ENCODE measurements at places on chromosomes 3 and 15.

GRCh38 chr3:133455960-133456359 is 56.1 kb downstream of the BFSP2 start:
- no peak for DNase-seq

DNA sequence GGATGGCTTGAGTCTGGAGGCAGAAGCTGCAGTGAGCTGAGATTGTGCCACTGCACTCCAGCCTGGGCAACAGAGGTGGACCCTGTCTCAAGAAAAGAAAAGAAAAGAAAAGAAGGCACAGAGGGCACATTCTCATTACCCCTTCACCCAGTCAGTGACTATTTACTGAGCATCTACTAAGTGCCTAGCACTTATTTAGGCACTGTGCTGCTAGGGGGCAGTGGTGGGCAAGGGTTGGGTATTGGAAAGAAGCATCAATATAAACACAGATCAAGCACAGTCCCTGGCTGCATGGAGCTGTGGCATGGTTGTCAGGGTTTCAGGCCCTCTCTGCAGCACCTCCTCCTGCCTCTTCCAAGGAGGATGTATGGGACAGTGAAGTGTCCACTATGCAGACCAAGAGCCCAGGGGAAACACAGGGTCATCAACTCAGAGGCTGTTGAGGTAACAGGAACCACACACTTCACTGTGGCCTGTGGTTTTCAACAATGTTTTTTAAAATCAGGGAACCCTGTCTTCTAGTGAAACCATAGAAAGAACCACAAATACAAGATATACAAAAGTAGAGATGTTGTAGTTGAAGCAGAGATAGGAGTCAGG is 138.5 kb downstream of the RAB11A start:
- DNase-seq = no peak

- DNase-seq = no peak
Observed at GRCh38 chr15:63971904-63972303, 74.4 kb downstream of the DAPK2 start.

DNA sequence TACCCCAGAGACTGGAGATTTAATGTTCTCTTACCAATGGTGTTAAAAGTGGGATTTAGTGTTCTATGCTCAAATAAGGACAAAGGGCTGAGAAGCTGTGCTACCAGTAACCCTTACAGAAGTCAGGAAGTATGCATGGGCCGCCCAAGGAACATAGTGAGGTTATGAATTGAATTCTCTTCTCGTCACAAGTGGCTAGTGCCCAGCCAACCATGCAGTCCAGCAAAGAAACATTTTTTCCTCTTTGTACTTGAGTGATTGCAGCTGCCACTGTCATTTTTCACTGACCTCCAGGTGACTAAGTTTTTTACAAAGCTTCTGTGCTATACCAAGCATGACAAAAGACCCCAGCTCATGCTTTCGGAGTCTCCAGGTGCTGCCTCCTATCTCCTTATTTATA is 110.6 kb upstream of the DCBLD2 start:
- DNase-seq = peak; percentile 88

DNA sequence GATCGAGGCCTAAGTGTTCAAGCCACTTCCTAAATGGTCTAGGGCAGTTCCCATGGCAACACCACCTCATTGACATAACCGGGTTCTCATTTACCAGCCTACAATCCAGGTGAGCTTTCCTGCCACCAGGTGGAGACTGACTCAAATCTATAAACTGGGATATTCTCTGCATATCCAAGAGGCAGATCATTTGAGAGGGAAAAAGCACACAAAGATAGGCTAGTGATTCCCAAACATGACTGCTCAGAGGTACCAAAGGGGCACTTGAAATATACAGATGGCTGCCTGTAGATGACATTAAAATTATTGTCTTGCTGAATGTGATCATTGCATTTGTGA is 141.3 kb upstream of the PROK2 start:
- DNase-seq = peak; percentile 6

GRCh38 chr3:72312339-72312738 is 527.4 kb upstream of the PROK2 start:
- DNase-seq = no peak

- DNase-seq = no peak
Observed at GRCh38 chr3:179991883-179992282, 44.9 kb downstream of the PEX5L start.

- DNase-seq = peak; percentile 43
Observed at GRCh38 chr15:52019394-52020220, 588 bp downstream of the MAPK6 start.

- no peak for DNase-seq
Observed at GRCh38 chr3:59308001-59308400, 258.2 kb upstream of the CFAP20DC start.

- no peak for DNase-seq
Observed at GRCh38 chr3:140128217-140128616, 193.2 kb downstream of the CLSTN2 start.

GRCh38 chr3:152728231-152728980 is 106.5 kb upstream of the P2RY1 start:
- DNase-seq = no peak

- DNase-seq = no peak
Observed at GRCh38 chr3:58799271-58799670, 132.7 kb upstream of the FAM3D start.

DNA sequence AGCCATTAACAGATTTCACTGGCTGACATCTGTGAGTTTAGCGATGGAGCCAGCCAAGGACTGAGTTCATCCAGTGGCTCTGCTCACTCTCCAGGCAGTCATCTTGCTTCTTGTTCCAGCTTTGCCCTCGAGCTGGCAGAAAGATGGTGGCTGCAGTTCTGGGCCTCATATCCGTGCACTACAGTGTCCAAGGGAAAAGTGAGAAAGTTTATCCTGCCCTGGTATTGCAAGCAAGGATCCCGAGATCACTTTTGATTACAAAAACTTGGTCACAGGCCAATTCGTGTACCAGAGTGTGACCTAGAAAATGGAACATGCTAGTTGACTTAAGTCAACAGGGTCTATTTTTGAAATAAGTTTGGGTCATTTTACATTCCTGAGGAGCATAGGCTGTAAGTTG is 288.0 kb upstream of the CHRM5 start:
- no peak for DNase-seq

- no peak for DNase-seq
Observed at GRCh38 chr15:93141371-93141794, 52.4 kb upstream of the RGMA start.

DNA sequence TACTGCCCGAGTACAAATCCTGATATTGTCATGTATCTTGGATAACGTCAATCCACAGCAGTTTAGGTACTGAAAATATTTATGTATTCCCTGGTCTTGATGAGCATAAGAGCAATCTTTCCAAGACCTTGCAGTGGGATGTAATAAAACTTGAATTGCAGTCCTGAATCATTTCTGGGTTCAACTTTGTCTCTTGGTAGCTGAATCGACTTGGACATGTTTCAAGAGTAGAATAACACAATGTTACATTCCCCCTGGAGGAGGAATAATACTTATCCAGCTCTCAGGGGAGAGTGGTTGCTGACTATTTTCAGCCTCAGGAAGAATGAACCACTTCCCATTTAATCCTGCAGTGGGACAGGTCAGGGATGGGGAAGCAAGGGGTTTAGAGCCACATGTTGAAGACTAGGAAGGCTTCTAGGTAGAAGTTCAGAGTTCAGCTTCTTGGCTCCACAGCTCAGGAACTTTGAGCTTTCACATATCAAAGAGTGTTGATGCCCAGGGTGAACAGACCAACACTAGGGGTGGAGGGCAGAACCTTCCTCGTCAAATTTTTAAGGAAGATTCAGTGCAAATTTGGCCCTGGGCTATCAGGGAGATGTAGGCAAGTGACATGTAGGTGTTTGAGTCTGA is 43.4 kb upstream of the GPD1L start:
- DNase-seq = no peak

DNA sequence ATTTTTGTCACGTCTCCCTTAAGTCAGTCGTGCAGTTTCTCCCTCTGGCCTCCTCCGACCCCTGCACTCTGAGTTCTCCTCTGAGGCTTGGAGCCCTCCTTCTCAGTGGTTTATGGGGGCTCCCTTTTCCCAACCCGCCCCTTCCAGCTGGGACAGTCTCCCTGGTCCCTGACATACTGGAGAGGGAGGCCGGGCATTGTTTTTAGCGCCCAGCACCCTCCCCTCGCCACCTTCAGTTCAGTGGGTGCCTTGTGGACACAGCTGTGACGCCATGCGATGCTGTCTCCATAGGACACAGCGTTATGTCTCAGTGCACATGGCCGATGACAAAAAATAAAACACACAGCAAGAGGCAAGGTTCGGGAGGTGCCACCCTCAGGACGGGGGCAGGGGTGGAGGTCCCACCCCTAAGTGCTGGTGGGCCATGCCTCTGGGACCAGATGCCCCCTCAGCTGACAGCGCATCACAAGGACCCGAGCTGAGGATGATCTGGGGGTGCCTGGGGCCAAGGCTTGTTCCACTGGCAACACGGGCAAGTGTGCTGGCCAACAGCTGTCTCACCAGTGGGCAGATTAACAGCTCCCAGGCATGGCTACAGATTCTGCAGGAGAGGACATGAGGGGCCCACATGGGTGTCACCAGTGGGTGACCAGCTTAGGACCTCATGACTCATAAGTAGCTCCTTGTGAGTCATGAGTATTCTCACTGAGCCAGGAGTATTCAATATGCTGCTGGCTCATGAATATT is 81.6 kb downstream of the PLXNA1 start:
- DNase-seq = no peak

GRCh38 chr3:179063945-179064560 is 7.6 kb downstream of the ZMAT3 start:
- no peak for DNase-seq

GRCh38 chr3:171944118-171945016 is 95.0 kb upstream of the FNDC3B start:
- peak; percentile 60 for DNase-seq

- DNase-seq = no peak
Observed at GRCh38 chr3:51802106-51802703, 23.2 kb upstream of the IQCF6 start.

DNA sequence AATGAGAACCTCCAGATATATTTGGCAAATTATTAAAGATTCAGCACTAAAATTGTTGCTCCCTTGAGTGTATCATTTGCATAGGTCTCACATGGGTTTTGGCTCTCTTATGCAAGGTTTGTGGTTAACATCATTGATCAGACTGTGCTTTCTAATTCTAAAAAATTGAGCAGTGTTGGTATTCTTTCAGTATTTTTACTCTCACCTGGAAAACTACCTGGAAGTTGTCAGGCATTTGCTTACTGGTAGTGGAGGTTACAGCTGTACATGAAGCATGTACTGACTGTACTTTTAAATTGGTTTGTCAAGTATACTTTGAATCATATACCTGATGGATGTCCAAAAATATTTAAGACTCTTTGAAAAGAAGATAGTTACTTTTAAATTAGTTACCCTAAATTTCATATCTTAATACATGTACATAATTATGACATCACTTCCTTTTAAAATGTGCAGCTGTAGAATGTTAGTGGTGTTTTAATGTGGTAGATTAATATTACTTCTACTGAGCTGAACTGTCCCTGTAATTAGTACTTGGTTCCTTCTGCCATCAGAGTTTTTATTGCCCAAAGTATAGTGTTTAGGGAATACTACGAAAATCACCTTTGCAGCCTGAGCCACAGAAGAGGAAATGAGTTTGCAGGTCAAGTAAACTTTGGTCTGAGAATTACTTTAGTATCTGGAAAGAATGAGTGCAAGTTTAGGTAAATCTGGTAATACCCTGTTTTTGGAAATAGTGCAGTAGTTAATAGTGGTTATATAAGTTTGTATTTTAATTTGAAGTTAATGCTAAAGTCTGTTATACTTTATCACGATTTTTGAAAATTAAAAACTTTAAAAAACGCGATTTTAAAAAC is 2.8 kb downstream of the CHD2 start:
- DNase-seq = peak; percentile 41

- DNase-seq = no peak
Observed at GRCh38 chr3:183211352-183211751, 41.7 kb upstream of the B3GNT5 start.

DNA sequence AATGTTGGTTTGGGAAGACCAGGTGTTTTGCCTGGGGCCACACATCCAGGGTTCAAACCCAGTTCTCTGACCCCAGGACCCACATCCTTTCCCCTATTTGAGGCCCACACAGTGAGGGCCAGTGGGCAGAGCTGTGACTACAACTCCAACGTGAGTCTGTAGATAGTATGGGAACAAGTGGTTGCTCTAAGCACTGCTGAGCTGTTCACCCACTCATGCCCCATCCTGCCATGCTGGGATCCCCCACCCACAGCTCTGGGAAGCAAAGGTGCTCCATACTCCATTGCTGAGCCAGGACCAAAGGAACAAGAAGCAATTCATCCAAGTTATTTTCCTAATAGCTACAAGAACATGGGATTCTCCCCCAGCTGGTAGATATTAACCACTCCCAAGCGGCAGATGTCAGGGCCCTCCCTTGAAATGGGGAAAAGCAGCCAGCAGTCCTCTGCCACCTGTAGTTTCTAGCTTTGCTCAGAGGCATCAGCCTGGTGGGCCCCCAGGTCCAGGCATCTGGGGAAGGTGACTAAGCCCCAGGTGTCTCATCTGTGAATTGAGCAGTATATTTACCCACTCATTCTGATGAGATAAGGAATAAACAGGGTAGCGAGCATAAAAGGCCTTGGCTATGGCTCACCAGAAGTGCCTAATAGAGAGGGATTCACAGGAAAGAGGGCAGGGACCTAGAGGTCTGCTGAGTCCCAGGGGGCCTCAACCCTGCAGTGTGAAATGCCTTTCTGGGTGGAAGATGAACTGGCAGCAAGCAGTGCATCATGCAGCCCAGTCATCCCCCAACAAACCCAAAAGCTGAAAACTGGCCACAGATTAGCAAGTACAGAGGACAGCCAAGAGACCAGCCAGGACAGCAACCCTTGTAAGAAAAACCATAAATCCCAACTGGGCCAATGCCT is 33.4 kb downstream of the POC1A start:
- no peak for DNase-seq

GRCh38 chr3:122003112-122003511 is 18.9 kb downstream of the ILDR1 start:
- no peak for DNase-seq

GRCh38 chr3:123694366-123695087 is 109.7 kb upstream of the HACD2 start:
- DNase-seq = no peak

DNA sequence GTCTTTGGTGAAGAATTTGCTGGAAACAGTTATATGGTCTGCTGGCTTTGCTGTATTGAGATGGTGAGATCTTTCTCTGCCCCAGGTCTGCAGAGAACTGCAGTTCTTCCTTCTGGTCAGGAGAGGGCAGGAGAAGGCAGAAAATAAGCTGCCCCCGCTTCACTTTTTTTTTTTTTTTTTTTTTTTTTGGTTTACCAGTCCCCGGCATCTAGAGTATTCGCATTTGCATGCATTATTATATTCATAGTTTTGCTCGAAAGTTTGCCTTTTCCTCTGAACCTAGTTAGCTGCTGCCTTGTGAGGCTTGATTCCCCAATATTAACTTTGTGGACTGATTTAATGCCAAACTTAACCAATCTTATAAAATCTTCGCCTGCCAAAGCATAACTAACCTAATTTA is 10.6 kb upstream of the PARL start:
- peak; percentile 48 for DNase-seq

DNA sequence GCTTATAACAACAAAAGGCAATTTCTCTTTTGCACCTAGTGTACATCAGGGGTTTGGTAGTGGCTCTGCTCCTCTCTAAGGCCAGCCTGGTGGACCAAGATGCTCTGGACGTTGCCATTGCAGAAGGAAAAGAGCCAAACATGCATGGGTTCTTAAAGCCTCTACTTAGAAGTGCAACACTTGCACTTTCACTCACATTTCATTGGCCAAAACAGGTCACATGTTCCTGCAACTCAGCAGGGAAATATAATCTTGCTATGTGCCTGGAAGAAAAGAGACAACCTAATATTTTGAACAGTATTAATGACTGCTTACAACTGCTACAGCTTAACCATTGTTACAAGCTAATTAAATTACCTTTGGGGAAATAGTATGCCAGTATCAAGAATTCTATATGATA is 182.9 kb downstream of the IL5RA start:
- DNase-seq = no peak

Data from kidney glomerular epithelial cell (primary cell).